ENCODE measurements at places on chromosomes 4 and X.

DNA sequence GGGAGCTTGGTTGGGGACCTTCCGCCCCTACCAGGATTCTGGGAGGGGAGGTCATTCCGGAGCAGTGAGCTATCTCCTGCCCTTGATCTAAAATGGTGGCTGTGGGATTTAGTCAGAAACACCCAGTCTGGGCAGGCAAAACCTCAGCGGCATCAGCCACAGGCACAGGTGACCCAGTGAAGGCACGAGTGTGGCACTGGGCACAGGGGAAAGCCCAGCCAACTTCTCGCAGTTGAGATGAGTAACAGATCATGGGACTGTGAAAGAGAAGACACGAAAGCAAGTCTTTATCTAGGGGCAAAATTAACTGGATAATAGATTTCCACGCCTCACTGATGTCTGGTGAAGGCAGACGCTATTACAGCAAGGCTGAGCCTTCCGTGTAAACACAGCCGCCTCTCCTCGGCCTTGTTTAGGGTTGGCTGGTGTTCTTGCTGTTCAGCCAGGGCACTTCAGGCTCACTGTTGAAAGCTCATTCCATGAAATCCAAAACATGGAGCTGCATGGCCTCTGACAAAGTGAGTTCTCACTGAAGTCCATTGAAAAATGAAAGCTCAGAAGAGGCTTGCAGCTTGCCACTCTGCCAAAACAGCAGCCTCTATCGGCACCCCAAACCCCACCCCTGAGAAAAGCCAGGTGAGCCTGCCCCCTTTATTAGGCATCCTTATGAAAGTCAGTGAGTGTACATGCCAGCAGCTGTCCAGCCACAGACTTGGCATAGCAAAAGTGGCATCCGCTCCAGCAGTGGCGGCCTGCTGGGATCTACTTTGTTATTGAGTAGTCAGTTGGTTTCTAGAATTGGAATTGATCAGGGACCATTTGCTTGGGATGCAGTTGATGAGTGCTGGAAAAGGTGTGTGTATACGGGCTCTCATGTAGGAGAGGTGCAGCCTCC lies 102.3 kb upstream of the MTM1 start:
- no peak for DNase-seq

- DNase-seq = no peak
Measured at GRCh38 chrX:130083656-130084382, 26.5 kb downstream of the ELF4 start.

DNA sequence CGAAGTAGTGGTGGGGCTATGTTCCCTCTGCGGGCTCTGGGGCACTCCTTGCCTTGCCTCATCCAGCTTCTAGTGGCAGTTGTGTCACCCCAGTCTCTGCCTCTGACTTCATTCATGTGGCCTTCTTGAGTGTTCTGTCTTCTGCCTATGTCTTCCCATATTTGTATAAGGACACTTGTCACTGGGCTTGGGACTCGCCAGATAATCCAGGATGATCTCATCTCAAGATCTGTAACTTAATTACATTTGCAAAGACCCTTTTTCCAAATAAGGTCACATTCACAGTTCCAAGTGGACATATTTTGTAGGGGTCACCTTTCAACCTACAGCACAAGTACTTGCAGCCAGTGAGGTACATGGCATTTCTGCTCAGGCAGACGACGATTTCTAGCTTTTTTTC lies 30.3 kb upstream of the CLDN24 start:
- no peak for DNase-seq

DNA sequence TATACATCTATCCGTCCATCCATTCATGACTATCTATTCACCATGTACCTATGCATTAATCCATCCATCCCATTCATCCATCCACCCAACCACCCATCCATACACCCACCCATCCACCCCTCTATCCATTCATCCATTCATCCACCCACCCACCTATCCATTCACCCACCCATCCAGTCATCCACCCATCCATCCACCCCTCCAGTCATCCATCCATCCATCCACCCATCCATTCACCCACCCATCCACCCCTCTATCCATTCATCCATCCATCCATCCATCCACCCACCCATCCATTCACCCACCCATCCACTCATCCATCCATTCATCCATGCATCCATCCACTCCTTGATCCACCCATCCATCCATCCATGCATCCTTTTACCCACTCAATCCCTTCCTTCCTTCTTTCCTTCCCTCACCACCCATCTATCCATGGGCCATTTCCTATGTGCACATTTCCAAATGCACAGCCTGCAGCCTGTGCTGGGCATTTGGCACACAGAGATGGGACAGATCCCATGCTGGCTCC lies 100.8 kb upstream of the ADRA2C start:
- no peak for DNase-seq

- DNase-seq = no peak
Measured at GRCh38 chrX:10534611-10535010, 85.8 kb downstream of the MID1 start.

DNA sequence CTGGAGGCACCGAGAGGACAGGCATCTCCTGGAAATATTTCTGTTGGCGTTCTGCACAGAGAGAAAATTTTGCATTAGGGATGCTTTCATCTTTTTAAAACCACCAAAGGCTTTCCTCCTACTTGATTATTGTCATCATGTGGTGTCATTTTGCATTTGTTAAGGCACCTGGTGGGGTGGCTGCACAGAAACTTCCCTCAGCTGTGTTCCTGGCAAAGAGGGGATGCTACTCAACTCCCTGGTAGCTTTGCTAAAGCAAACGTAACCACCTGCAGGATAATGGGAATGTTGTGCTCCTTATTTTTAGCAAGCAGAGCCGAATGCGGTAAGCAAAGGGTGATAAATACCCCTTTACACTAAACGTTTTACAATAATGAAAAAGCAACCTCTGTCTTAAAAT lies 229.8 kb downstream of the STIM2 start:
- peak; percentile 85 for DNase-seq

DNA sequence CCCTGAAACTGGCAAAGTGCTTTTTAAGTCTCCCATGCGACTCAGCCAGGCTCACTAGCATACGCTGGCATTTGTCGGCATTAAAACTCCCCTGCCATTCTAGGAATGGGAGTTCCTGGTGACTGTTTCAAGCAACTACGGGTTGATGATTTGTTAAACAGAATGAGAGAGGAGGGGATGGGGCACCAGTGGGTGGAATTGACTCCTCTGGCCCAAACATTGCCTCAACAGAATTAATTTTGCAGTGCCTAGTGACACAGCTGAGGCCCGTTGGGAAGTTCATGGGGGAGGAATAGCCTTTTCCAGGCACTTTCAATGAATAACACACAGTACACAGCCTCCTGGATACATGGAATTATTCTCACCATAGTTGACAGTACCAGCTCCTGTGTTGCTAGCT lies 30.1 kb downstream of the NEUROG2 start:
- no peak for DNase-seq

GRCh38 chr4:147407261-147408045 lies 73.4 kb upstream of the EDNRA start:
- DNase-seq = no peak

DNA sequence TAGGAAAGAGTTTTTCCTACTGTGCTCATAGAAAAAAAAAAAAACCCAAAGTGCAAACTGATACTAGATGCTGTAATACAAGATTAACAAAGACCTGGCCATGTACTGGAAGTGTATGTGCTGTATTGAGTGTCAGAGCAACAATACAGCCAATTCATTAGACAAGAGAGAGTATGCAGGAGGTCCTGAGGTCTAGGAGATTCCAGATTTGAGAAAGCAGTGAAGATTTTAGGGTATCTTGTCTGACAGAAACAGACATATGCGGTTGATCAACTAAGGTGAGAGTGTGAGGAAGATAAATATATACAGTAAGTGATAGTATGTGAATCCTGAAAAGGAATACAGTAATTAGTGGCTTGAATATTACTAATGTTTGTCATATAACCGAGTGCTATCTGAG lies 3.0 kb downstream of the GPR174 start:
- DNase-seq = no peak

GRCh38 chr4:104351706-104352105 lies 143.0 kb downstream of the CXXC4 start:
- DNase-seq = no peak

GRCh38 chr4:27117453-27117852 lies 256.8 kb downstream of the STIM2 start:
- DNase-seq = no peak

DNA sequence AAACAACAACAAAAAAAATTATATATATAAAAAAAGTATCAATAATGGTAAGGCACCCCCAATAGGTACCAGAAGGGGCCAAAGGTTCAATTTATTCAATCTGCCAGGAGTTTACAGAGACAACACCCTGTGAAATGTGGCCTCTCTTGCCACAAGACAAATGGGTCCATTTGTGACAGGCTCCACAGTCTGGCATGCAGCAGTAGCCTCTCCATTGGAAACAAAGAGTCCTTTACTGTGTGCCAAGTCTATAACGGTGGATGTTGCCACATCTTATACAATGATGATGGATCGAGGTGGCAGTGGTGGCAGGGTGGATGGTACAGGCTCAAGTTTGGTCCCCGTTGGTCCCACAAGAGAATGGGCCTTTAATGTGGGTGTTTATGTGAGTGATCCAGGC lies 70.1 kb upstream of the SH3RF1 start:
- no peak for DNase-seq

GRCh38 chr4:187929024-187929423 lies 66.5 kb upstream of the ZFP42 start:
- no peak for DNase-seq

DNA sequence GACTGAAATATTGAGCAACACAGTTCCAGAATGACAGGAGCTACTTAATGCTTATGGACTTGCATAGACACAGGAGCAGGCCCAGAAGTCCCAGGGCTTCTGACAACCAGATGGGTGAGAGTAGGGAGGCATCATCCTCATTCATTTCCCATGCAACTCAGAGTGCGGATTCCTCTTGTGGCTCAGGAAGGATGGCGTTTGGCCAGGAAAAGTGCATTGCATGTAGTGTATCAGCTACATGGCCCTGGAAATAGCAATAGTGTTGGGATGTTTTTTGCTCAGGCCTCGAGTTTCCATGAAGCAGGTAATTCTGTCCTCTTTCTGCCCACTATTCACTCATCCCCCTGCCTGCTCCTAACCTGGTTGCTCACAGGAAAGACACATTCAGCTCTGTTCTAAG lies 136.6 kb downstream of the PDGFRA start:
- no peak for DNase-seq

DNA sequence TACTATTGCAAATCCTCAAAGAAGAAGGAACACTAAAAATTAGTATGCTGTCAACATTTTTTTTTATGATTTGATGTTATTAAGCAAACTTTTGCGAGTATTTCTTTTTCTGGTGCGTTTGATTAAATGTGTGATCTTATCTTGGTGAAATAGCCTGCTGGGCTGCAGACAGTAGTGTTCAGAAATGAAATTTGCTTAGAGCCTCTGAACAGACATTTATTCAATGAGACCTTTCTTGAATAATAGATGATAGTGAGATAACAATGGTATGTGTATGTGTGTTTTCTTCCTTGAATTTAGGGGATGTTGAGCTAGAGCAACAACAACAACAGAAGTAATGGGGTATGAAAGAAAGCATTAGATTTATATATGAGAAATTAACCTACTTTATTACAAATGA lies 12.7 kb downstream of the ADGRL3 start:
- DNase-seq = no peak

DNA sequence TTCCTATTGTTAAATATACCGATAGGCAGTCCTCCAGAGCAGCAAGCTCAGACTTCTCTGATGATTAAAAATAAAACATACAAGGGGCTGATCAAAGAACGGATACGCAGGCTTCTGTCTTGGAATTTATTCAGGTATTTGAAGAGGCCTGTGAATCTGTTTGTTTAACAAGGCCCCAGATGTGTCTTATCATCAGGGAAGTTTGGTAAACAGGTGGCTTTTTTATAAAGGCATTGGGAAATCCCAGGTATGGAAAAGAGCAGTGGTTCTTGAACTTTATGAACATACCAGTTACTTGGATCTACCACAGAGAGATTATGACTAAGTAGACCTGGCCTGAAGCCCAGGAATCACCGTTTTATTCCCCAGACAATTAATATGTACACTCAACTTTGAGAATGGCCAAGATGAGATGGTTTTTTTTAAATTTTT lies 47.9 kb downstream of the SOWAHB start:
- no peak for DNase-seq

- no peak for DNase-seq
Measured at GRCh38 chr4:75922588-75922987, 18.2 kb downstream of the NAAA start.

GRCh38 chrX:48835524-48836329 lies at the start of gene PCSK1N:
TSS of gene PCSK1N (minus strand) at chrX:48835610. CDS start at chrX:48835532, 78 bp downstream.
- DNase-seq = peak; percentile 67

DNA sequence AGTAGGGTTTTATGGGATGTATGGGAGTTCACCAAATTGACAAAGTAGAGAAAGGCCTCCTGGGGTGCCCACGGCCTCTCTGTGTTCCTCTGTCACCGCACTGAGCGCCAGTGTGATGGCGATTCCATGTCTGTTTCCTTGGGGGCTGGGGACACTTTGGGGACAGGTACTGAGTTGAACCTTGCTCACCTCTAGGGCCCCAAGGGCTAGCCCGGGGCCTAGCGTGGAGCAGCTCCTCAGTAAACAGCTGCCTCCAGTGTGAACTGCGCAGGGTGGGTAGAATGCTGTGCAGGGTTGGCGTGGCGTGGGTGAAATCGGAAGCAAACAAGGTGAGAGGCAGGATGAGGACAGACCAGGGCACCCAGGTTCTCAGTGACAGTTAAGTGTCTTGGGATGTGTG lies 97.8 kb downstream of the PPP2R2C start:
- DNase-seq = no peak

DNA sequence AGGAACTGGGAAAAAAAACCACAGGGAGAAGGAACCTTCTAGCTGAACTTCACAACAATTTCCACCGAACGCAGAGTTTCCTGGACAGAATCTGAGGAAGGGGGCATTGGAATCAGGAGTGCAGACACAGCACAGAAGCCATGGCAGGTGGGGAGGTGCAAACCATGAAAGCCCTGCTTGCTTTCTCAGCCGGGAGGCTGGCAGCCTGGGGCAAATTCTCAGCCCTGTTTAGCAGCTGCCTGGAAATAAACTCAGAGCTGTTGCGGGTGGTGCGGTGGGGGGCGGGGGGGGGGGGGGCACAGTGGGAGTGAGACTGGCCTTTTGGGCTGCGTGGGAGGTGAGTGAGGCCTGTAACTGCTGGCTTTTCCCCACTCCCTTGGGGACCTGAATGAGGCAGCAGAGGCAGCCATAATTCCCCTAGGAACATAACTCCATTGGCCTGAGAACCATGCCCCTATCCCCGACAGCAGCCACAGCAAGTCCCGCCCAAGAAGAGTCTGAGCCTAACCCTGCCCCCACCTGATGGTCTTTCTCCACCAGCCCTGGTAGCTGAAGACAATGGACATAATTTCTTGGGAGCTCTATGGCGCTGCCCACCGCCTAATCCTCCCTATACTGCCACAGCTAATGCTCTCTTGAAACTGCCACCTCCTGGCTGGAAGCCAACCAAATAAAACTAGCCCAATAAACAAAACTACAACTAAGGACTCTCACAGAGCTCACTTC lies 176.3 kb downstream of the FAM13A start:
- peak; percentile 5 for DNase-seq

- no peak for DNase-seq
Measured at GRCh38 chrX:45050558-45050957, 150.1 kb downstream of the DIPK2B start.

GRCh38 chr4:98739751-98740150 lies 81.3 kb upstream of the TSPAN5 start:
- DNase-seq = no peak

Data from NCI-H2081 (cell line).